Germinal center (tissue), 1 donor: ENCODE measurements at places on chromosomes 2 and 18.

DNA sequence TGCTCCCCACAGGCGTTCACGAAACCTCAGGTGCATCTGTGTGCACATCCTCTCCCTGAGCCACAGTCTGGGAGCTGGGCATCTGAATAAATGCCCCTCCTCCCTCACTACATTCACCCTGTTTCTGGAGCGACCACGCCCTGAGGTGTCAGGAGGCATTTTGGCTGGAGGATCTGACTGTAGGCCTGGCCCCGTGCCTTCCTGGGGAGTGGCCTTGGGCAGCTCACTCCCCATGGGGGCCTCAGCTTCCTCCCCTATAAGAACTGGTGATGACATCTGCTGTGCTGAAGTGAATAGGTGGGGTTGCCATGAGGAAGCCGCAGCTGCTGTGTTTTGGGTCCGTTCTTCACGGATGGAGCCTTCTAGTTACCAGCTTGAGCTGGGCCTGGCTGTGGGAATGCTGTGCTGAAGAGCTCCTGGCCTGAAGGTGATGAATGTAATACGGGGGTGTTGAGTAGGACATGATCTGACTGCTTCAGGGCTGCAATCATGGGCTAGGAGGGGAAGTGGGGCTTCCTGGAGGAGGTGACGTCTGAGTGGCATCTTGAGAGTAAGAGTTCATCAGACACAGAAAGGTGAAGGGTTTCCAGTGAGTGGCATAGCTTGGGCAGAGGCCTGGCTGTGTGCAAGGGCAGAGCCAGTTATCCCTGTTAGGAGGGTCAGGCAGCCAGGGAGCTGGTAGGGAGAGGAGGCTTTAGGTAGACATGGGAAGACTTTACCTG, 58.2 kb downstream of the GLI2 start:
- DNase-seq, result no peak

- DNase-seq, result no peak
Measured at GRCh38 chr2:26618611-26619010, 22.6 kb downstream of the CIB4 start.

GRCh38 chr2:164495491-164496223, 125.6 kb downstream of the GRB14 start:
- DNase-seq, result no peak

DNA sequence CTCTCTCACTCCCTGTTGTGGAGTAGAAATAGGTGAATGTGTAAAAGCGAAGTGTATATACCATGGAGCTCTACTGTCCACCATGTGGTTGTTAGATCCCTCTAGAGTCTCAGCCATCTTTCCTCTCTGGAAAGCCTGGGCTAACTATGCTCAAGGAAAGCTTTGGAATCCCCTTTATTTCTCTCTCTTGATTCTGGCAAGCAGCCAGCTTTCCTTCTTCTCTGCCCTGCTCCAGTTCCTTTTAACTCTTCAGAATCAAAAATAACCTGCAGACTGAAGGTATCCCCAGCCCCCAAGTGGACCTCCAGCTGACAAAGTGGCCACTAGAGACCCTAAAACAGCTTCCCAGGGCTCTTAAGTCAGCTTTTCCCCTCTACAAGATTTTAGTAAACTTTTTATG, 381.9 kb downstream of the PLCL1 start:
- DNase-seq, result no peak

- no peak for DNase-seq
Measured at GRCh38 chr2:173033084-173033483, 42.6 kb upstream of the MAP3K20 start.

DNA sequence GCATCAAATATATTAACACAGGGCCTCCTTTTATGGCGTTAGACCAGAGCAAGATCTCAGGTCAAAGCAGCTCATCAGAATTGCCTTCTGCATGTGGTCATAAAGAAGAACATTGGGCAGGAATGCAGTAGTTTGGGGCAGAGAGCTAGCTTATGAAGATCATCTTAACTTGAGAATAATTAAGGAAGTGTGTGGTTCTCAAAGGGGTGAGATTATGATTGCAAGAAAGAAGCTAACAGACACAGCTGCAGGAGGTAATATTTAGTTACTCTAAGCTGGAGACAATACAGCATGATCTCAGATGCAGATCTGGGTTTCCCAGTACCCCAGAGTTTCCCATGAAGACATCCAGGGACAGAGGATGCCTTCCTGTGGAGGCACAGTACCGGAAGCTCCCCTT, 91.6 kb downstream of the TTC27 start:
- no peak for DNase-seq

DNA sequence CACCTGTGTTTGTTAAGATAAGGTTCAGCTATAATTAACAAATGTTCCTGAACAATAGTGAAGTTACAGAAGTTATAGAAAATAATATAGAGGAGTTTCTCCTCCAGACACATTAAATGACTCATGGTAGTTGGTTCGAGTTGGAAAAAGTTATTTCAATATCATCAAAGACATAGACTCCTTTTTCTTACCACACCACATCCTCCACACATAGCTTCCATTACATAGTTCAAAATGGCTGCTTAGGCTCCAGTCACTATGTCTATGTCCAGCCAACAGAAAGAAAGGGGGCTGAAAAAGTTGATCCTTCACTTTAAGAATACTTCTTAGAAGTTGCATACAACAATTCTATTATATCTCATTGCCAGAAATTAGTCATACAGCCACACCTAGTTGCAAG, 50.7 kb downstream of the DYNAP start:
- no peak for DNase-seq

GRCh38 chr2:165877565-165878550, 75.7 kb downstream of the TTC21B start:
- no peak for DNase-seq

DNA sequence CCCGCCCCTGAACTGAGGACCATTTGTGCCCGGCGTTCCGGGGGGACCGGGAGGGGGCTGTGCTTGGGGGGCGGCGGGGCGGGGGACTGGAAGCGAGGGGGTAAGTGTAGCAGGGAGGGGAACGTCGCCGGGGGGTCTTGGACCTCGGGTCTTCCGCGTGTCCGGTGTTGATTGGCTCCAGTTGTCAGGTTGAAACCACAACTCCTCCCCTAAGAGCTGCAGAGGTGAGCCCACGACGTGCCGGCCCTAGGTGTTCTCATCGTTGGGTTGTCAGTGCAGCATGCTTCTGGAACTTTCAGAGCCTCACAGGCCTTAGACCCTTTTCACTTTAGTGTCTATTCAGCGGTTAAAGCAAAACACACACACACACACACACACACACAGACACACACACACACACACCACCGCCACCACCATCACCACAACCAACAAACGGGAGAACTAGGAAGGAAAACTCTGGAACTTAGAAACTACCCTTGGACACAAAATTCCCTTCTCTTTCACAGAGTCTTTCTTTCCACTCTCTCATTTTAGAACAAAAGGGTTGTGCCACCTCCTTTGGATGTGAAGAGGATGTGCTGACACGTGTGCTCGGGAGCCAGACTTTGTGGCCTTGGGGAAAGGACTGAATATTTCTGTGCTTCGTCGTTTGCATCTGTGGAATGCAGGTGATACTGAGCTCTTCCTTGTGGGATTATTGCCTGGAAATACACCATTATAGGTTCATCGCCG, 6.7 kb upstream of the DLX2 start:
- DNase-seq, result no peak

DNA sequence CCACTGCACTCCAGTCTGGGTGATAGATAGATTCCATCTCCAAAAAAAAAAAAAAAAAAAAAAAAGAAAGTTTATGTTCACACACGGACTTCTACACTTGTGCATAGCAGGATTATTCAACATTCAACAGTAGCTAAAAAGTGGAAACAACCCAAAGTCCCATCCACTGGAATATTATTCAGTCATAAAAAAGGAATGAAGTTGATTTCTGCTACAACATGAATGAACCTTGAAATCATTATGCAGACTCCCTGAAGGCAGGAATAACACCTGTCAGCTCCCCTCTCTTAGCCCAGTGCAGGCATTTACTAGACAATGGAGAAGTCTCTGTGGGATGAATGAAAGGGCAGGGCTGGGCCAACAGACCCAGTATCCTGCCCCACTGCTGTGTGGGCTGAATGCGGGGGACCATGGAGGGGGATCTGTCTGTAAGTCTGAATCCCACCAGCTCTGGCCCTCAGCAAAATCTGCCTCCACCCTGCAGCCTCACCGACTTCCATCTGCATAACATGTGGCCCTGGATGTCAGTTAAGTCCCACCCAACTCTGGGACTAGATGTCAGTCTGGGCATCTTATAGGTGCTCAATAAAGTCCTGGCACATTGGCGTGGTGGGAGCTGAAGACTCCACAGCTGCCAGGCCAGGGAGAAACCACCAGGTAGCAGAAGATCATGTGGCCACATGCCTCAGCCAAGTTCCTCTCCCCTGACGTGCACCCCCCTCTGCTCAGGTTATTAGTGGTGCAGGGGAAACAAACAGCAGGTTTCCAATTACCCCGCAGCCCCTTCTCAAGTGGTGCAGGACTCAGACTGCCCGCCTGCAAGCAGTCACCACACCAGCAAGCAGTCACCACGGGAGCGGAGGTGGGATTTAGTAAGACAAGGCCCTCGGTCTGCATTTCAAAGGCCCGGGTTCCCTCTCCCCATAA, 8.9 kb downstream of the ZFP36L2 start:
- DNase-seq, result no peak

DNA sequence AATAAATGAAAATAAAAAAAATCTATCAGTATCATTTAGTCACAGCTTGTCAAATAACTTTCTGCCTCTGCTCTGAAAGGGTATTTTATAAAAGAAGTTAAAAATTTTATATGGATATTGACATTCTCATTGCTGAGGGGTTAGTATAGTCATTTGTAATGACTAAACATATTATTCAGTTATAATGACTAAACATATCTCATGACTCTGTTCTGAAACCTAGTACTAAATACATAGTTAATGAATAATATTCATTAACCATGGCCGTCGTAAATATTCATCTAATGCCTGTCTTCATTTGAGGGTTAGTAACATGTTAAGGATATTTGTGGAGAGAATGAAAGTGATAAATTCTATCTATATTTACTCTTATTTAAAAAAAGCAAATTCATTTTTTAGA, 69.1 kb upstream of the MAP4K3 start:
- no peak for DNase-seq

DNA sequence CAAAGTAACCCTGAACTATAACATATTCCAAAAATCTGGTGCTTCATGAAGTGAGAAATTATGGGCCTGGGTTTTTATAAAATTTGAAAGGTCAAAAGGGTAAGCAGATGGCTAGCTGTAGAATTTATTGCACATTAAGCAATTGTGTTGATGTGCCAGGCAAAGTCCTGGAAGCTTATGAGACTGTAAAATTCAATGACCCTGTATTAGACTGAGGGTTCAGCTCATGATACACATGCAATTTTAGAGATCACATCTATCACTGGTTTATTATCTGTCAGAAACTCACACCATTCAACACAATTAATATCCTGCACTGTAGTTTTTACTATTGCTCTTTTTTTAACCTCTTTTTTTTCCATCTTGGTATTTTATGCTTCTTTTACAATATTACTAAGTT, 1162.6 kb upstream of the SLC39A10 start:
- no peak for DNase-seq

DNA sequence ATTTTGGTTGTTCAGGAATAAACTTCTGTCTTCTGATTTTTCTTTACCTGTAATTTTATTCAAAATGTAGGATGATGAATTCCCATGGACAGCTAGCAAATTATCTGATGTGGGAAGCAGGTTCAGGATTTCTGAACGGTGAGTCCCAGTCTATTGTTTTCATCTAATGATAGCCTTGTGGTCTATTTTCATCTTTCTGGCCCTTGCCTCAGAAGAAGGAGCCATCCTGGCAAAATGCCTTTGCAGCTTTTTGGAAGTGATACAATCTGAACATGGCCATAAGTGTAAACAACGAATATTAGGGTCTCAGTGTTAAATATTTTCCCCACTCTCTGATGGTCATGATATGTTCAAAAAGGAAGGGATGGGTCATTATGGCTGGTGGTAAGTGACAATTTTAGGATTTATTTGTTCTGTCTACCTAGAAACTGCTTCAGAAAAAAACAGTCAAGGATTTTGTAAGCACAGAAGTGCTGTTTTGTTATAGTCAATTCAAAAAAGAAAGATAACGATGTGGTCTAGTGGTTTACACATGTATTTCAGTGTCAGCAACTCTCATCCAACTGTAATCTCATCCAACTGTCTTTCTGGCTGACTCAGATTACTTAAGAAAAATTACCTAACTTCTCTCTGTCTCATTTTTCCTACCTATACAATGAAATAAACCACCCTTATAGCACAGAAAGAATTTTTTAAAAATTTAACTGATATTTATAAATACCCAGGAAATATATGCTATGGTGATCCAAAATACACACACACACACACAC, 272.6 kb upstream of the ERBB4 start:
- DNase-seq, result no peak

DNA sequence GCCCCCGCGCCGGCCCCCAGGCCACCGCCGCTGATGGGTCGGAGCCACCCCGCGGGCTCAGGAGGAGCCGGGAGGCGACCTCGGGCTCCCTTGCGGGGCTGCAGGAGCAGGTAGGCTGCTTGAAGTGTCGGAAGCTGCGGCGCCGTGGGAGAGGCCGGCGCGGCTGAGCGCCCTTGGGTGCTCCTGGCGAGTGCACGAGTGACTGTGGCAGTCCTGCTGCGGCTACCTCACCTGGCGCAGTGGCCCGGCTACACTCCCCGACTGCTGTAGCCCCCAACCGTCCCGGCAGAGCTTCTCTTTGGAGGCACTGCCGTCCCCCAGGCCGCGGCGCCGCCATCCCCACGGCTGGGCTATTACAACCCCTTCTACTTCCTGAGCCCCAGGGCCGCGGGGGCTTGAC, 10.0 kb upstream of the LYPD6 start:
- no peak for DNase-seq

- DNase-seq, result no peak
Measured at GRCh38 chr2:16852651-16853050, 187.0 kb upstream of the CYRIA start.

DNA sequence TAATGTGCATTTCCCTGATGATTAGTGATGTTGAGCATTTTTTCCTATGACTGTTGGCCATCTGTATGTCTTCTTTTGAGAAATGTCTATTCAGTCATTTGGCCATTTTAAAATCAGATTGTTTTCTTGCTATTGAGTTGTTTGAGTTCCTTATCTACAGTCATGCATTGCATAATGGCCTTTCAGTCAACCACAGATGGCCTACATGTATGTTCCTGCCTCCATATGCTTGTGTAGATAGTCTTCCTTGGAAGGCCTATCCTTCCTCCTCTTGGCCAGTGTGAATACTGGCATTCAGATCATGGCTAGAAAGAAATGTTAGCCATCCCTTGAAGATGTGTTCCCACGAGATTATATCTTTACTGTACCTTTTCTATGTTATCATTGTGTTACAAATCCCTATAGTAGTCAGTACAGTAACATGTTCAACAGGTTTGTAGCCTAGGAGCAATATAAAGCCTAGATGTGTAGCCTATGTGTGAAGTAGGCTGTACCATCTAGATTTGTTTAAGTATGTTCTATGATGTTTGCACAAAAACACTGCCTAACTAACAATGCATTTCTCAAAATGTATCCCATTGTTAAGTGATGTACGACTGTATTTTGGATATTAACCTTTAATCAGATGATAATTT, 65.6 kb upstream of the CD302 start:
- DNase-seq, result no peak
